ENCODE measurements at places on chromosomes 5 and 9. TPM values are rescaled to one million over a fixed set of nuclear protein-coding genes. Genes with fewer than 3 reads are reported as not detected.

GRCh38 chr5:145951071-145951470, 14.7 kb downstream of the SH3RF2 start:
- no peak for DNase-seq

Gene PIP5KL1
- 3.4 TPM for total RNA-seq

DNA sequence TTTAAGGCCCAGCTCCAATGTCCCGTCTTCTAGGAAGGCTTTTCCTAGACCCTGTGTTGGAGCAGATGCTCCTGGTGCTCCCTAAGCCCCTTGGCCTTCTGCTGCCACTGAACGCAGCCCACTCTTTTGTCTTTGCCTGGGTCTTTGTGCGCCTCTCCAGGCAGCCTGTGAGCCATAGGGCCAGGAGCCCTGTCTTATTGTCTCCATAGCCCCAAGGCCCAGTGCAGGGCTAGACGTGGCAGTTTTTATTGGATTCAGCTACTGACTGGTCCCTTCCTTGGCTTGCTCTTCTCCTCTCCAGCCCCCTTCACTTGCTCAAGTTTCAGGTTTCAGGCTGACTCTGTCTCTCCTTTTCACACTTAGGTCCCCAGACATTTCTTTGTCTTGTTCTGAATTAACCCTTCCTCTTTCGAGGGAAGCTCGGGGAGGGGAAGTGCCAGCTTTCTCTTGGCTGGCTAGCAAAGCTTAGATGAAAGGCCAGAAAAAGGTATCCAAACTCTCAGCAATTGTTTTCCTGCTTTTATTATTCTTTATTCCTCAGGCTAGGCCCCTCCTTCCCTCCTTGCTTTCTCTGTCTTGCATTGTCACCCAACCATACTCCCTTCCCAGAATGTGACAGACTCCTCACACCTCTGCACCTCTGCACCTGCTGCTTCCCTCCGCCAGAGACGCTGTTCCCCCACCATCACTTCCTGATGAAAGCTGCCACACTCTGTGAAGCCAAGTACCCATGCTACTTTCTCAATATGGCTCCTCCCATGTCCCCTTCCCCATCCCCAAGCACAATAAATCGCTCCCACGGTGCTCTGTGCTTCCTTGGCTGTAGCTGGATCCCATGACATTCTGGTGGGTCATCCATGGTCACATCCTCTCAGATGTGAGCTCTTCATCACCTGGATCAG, 101.6 kb upstream of the CPEB4 start:
- DNase-seq: peak; percentile 55

- peak; percentile 45 for DNase-seq
Measured at GRCh38 chr5:43396762-43397304, 15.4 kb downstream of the CCL28 start.

- no peak for DNase-seq
Measured at GRCh38 chr5:80216753-80217596, 38.9 kb downstream of the SERINC5 start.
